Mesenteric fat pad (tissue), 1 donor: ENCODE measurements at places on chromosomes 2 and 18. TPM values are rescaled to one million over a fixed set of nuclear protein-coding genes. Genes with fewer than 3 reads are reported as not detected.
A peak's percentile ranks its signal among the peaks of the same experiment; 100 is the strongest.

DNA sequence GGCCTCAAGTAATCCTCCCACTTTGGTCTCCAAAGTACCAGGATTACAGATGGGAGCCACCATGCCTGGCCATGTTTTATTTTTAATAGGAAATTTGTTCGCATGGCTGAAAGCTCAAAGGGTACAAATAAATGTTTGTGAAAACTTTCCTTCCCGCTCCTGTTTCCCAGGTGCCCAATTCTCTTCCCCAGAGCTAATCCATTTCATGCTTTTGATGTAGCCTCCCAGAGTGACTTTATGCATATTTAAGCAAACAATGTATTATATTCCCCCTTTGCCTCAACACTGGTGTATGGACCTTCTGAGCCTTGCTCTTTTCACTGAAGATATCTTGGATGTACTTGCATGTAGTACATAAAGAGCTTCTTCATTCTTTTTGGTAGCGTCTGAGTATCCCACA is 52.5 kb upstream of the ITSN2 start:
- DNase-seq: no peak

GRCh38 chr18:44601447-44601846 is 79.2 kb upstream of the SETBP1 start:
- DNase-seq: no peak

DNA sequence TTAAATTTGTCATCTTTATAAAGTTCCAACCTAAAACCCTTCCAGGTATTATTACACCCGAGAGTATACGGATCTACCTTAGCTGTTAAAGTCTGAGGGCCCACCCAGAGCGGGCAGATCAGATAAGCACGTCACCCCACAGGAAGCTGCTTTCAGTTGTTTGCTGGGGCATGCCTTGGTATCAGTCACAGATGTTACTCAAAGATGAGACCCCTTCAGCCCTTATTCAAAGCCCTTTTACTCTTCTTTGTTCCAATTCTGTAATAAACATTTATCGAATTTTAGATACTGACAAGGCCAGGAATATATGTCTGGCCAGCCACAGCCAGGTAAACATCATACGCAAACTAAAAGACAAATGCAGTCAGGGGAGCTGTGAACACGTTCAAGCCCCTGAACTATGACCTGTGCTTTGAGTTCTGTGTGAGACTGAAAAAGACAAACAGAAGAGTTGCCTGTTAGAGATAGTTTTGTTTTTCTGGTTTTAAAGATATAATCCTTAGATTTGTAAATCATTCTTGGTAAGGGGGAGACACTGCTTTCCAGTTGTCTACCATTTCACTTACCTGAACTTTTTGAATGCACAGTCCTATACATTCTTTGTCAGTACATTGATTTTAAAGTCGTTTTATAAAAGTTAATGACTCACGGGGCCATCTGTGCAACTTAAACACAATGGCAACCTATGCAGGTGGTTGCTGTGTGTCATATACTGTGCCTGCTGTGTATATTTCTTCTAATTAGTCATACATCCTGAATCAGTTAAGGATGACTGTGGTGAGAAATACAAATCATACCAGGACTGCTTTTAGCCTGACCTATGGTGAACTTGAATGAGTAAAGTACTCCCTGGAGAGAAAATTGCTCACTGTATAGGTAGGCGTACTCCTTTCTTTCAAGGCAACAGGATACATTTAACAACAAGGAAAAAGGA is 100.5 kb upstream of the ITPRID2 start:
- DNase-seq: no peak

DNA sequence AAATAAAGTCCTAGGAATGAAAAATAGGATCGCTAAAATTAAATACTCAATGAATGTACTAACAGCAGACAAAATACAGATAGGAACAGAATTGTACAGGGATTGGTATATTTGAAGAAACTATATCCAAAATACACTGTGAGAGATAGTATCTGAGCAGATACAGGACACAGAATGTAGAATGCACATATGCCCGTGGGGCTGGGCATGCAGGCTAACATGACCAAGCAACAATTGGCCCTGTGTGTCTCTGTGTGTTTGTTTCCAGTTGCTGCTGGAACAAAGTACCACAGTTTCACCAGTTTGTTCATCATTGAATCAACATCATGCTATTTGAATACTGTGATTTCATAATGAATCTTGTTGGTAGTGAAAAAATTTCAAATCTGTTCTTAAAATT is 127.6 kb downstream of the PMAIP1 start:
- DNase-seq: no peak

DNA sequence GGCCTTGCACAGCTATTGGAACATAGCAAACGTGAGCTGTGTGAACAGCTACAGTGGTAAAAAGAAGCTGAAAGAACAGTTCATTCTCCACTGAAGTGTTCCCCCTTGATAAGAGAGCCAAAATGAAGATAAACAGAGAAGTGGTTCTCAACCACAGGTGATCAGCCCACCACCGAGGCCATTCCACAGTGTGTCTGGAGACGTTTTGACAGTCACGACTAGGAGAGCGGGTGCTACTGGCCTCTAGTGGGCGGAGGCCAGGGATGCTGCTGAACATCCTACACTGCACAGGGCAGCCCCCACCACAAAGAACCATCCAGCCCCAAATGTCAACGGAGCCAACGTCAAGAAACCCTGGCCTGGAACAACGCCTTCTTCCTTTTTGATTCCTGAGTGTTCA is 38.4 kb downstream of the ADCY3 start:
- DNase-seq: peak; percentile 57

GRCh38 chr2:3487028-3487425 is 32.3 kb downstream of the ADI1 start:
- DNase-seq: peak; percentile 53

DNA sequence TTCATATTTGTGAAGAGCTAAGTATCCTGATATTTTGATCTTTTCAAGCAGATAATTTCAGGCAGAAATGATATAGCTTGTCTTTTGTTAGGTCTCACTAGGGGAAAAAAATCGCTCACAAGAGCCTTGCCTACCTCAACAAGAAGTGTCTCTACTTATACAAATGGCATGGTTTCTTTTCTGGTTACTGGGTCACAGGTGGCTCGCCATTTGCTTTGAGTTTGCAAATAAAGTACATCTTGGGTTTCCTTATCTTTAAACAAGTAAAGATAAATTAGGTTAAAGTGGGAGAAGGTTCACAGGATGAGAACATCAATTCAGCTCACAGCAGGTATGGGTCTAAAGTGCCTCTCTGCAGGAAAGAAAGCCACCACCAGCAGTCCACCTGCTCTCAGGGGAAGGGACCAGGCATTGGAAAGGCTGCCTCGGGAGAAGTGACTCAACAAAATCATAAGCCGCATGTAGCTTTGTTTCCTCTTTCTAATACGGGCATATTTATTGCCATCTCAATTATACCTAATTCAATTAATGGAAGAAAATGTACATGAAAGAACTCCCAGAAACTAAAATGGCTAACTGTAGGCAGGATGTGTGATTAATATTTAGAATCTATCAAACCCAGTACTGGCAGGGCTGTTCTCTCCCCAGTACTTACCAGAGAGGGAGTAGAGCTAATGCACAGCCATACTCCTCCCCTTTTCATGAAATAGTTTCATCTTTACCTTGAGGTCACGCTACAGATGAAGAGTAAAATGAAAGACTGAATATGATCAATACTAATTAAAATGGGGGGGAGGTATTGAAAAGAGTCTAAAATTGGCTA is 28.3 kb downstream of the CDC42EP3 start:
- DNase-seq: no peak

- DNase-seq: no peak
Measured at GRCh38 chr2:144358979-144359541, 160.9 kb downstream of the ZEB2 start.

GRCh38 chr2:96403481-96403880 is 67.9 kb downstream of the NCAPH start:
- peak; percentile 86 for DNase-seq

GRCh38 chr2:3125001-3125760 is 252.4 kb downstream of the EIPR1 start:
- peak; percentile 74 for DNase-seq

GRCh38 chr18:30106356-30106755 is 936.2 kb downstream of the DSC3 start:
- DNase-seq: no peak

DNA sequence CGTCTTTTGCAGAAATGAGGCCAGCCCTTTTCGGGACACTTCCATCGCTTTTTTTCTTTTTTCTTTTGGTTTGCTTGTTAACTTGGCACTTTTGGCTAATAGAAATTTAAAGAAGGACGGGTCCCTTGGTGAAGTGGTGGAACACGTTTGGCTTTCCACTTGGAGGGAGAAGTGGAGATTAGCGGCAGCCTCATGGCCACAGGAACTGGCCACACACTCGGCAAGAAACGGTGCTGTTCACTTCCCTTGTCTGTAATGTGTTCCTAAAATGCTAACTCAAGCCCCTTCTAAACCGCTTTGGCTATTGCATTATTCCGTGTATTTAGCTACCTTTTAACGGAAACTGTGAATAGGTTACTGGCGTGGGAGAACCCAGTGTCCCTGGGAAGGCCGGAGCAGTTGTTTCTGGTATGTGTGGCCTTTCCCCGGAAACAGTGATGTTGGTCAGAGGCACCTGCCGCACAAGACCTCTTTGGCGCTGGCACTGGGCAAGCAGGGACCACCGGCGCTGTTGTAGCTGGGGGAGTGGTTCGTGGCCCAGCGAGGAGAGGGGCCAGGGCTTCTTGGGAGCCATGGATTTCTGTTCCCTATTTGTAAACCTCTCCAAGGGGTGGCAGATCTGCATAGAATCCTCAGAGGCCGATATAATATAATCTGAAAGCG is 981 bp downstream of the RAMP1 start:
- DNase-seq: peak; percentile 72

GRCh38 chr18:2898186-2898640 is 51.4 kb downstream of the EMILIN2 start:
- no peak for DNase-seq

- DNase-seq: no peak
Measured at GRCh38 chr2:88896971-88897370, 205.5 kb downstream of the RPIA start.

DNA sequence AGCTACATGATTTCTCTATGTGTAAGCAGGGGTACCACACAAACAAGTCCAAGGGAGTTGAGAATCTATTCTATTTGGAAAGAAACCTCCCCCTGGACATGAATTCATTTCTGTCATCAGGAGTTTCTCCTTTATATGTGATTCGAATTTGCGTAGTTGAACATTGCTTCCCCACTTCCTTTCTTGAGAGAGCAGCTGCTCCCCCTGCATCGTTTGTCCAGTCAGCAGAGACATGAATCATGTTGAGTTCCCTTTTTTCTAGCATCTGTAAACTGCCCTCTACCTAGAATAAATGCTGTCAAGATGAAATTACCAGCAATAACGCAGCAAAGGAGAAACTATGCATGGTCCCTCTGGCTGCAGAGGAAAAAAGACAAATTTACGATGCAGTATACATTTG is 73.8 kb downstream of the KIF5C start:
- DNase-seq: no peak

GRCh38 chr2:201781557-201782051 is 871 bp upstream of the ALS2 start:
- no peak for DNase-seq

DNA sequence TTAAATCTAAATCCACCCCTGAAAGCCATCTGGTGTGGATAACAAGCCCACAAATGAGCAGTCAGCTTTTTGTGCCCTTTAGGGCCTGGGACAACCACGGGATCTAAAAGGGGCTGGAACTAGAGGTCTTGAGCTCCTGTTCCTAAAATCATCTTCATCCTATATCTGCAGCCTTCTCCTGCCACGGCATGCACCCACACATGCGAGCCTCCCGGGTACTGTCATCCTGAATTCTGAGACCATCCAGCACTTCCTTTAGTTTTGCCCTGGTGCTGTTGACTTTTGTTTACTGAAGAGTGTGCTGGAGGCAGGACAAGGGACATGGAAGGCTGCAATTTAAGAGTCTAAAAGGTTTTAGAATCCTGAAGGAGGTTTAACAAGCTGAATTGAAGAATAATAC is 183.2 kb downstream of the FAM210A start:
- no peak for DNase-seq

- no peak for DNase-seq
Measured at GRCh38 chr2:43418680-43419079, 177.2 kb downstream of the THADA start.

- no peak for DNase-seq
Measured at GRCh38 chr2:205775097-205775877, 93.0 kb downstream of the NRP2 start.

- no peak for DNase-seq
Measured at GRCh38 chr2:74587664-74588277, 33.3 kb downstream of the DOK1 start.

GRCh38 chr18:13577091-13577697 is 149.2 kb downstream of the FAM210A start:
- DNase-seq: no peak

DNA sequence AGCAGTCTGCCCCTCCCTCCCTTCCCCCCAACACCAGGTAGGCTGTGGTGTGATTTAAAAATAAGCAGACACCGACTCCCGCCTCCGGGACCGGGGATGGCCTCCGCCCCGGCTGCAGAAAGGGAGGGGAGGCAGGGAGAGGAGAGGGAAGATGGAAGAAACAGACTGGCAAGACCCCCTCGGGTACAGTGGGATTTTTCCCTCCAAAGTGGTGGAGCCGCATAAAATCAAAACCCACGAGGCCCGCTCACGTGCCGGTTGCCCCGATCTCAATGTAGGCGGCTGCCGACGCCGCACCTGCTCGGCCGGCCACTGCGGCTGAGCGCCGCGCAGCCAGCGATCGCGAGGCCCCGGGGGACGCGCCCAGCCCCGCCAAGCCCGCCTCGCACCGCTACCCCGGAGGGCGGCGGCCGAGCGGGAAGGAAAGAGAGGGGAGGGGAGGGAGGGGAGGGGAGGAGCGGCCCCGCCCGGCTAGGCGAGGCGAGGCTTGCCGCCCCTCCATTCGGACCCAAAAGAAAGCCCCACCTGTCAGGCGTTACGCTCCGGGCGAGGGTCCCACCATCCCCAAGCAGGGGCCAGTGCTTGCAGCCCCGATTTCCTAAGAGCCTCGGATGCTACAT is 811 bp downstream of the ADD2 start:
- DNase-seq: no peak

DNA sequence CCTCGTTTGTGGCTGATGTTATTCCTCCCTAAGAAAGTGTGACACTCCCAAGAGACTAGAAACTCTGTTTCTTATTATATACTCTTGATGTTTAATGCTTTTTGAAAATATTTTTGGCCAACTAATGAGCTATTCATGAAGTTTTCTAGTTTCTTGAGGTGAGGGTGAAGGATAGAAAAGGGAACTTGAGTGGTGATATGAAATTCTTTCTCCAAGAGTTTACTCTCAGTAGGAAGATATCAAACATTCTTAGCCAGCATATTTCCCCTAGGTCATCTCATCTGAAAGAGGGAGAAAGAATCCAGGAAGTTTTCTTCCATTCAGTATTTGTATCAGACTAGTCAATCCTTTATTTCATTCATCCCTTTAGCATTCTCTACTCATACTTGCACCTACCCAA is 95.7 kb downstream of the MAP3K20 start:
- no peak for DNase-seq

Gene SOS1
- 58.2 TPM for total RNA-seq

Gene UGT1A5
- not detected for total RNA-seq

Gene ASXL3
- 1.5 TPM for total RNA-seq

Gene CD226
- 1.4 TPM for total RNA-seq

Gene MYOM1
- total RNA-seq: 3.9 TPM

Gene REG1A
- total RNA-seq: 8.8 TPM

Gene REG3G
- total RNA-seq: not detected

Gene LYPD6
- not detected for total RNA-seq

Gene TP53I3
- total RNA-seq: 12.0 TPM

Gene DSG3
- total RNA-seq: not detected

Gene GALNT5
- total RNA-seq: not detected

Gene ABCG5
- total RNA-seq: not detected

Gene BCL11A
- total RNA-seq: 0.64 TPM

Gene ALLC
- total RNA-seq: not detected
